ENCODE measurements at places on chromosomes 7 and 10.

- ATAC-seq, result no peak
These were observed 34.1 kb downstream of the PNLIPRP2 start for GRCh38 chr10:116654816-116655215.

DNA sequence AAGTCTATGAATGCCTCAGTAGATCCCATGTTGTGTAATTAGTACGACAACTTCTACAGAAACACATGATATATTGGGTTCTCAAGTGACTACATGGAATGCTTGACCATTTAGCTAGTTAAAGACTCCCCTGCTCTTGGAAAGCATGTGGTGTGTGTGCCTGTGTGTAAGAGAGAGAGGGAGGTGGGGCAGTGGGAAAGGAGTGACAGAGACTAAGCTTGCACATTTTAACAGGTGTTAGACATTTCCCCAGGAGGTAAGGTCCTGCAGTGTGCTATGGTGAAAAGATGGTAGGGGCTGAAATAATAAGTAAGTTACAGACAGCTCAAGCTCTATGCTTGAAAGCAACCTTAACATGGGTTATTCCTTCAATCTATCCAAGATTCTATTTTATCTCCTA lies 241.7 kb upstream of the GHITM start:
- ATAC-seq, result no peak

- ATAC-seq, result no peak
These were observed 157.8 kb downstream of the SNX10 start for GRCh38 chr7:26449175-26450165.

DNA sequence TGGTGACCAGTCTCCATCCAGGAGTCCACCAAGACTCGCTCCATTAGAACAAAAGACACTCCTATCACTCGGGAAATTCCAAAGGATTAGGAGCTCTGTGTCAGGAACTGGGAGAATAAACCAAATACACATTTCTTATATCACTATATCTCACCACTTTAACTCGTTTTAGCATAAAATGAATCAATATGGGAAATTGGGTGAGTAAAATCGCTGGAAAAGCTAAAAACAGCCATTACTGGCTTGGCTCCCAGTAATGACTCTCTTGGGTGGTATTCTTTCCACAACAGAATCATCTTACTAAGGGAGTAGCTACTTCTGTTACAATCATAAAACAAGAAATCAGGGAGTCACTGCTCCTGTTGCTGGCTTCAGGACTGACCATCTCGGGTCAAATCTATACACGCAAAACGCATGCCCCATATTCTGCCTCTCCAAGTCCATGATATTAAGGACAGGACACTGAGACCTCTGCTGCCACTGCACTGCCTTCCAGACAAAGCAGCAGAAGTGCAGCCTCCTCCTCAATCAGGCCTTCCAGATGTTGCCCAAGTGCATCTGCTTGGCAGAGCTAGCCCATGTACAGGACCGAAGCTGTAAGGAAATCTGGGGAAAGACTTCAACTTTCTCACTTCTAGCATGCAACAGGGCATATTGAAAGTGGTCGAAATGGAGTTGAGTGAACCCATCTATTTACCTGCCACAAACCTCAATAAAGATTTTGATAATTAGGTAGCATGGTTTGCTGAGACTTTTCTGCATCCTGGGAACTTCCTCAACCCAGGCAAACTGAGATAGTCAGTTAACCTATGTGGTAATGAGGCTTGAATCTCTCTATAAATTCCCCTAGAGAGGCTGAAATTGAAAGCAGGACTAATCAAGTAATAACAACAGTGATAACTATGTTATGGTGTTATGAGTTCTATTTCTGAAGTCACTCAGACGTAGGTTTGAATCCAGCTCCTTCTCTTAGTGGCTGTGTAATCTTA lies 14.4 kb upstream of the PANK1 start:
- ATAC-seq, result no peak

DNA sequence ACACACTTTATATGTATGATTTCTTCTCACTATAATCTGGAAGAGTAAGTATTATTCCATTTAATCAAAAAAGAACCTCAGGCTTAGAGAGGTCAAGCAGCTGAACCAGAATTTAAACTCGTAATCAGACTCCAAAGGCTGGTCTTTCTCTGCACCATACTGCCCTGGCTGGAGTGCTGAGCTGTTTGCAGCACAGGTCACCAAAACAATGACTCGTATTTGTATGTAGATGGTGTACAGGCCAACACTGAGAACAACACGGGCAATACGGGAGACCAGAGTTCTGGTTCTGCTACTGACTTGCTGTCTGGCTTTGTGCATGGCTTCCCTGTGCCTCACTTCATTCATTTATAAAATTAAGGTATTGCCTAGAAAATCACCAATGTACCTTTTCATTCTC lies 57.9 kb downstream of the CDCA7L start:
- ATAC-seq, result no peak

- ATAC-seq, result no peak
These were observed 14.1 kb downstream of the CXCL12 start for GRCh38 chr10:44370731-44371248.

GRCh38 chr10:123272171-123272570 lies 118.0 kb downstream of the BUB3 start:
- no peak for ATAC-seq

DNA sequence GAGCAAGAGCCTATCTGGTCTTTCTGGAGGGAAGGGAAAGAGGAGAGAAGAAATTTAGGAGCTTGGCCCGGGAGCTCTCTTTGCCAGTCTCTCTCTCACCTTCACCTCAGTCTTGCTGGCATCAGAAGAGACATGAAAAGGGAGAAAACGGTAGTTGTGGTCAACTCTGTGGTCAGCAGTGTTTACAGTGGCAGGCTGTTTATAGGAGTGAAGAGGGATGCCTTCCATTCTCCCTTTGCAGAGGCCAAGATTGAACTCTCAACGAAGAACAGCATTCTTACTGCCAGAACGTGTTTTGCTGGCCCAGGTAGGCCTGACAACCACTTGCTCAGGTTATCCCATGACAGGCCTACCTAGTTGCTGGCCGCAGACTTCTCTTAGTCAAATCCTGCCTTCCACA lies 133.3 kb downstream of the CCDC3 start:
- ATAC-seq, result no peak

GRCh38 chr7:3922175-3922635 lies 621.2 kb downstream of the SDK1 start:
- no peak for ATAC-seq

- no peak for ATAC-seq
These were observed 558.9 kb upstream of the MBL2 start for GRCh38 chr10:53331460-53331859.

DNA sequence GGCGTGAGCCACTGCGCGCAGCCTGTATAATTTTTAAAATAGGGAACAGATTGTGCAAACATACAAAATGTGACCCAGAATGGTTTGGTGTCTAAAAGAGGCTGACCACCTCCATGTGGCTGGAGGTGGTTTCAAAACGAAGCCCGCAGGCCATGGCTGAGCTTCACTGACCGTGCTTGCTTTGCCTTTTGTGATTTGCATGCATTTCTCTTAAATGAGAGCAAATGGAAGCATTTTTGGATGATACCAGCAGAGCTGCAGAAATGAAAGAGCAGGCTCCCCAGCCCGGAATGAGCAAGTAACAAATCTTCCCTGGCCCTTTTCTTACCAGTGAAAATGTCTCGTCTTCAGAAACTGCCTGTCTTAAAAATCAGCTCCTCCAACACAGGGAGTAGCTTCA lies 239.9 kb downstream of the CAMK1D start:
- ATAC-seq, result no peak

DNA sequence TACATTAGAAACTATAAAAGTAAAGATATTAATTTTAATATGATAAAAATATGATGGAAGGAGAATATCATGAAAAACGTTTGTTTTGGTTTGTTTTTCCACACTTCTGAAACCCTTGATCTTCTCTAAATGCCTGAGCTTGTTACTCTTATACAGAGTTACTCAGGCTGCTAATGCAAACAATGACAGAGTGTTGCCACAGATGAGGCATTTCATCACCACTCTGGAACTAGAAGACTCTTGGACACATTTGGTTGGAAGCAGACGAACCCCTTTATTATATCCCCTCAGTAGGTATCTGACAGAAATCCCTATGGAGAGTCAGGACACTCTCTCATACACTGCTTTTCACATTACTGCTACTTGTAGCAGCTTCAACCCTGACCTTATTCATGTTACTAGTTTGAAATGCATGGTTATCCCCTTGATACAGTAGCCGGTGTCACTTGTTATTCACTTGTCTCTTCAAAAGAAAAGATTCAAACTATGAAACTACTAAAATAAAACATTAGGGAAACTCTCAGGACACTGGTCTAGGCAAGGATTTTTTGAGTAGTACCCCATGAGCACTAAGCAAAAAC lies 66.9 kb downstream of the SEMA3C start:
- ATAC-seq, result no peak

- no peak for ATAC-seq
These were observed 55.9 kb downstream of the ETV1 start for GRCh38 chr7:13933536-13933935.

DNA sequence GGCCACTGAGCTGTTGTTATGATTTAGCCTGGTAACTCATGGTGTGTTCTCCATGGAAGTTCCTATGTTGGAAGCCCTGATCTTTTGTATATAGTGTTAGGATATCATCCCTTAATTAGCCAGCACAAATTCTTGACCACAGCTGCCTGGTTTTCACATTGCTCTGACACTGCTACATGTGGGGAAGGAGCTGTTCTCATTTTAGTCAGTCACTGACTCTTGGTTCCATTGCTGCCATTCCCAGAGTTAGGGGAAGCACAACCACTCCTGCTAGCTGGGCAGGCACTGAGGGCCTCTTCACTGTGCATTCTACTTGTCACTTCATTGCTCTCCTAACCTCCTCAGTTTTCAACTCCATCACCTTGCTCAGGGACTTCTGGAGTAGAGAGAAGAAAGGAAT lies 98.4 kb upstream of the GJD4 start:
- ATAC-seq, result no peak

DNA sequence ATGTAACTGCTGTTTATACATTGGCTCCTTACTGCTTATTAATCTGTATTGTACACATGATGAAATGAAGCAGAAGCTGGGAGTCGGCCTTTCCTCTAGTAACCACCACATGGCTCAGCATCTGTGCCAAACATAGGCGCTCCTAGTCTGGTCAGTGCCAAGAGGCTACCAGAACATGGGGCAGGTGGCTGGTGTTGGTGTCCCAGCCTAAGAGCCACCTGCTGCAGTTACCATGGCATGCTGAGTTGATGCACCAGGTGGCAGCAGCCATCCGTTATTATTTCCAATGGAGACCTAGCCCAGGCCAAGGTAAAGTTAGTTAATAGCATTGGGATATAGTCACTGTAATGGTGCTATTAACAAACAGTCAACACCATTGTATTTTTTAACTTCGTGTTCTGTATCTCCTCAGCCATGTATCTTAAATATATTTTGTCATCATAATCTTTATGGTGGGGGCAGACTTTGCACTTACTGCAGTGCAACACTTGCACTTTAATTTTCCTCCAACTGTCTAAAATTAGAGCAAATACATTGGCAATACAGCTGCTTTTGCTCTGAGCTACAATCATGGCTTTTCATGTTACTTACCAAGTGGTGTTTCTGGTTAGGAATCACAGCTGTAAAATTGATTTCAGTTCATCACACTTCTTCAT lies 33.1 kb downstream of the HBP1 start:
- ATAC-seq, result no peak

DNA sequence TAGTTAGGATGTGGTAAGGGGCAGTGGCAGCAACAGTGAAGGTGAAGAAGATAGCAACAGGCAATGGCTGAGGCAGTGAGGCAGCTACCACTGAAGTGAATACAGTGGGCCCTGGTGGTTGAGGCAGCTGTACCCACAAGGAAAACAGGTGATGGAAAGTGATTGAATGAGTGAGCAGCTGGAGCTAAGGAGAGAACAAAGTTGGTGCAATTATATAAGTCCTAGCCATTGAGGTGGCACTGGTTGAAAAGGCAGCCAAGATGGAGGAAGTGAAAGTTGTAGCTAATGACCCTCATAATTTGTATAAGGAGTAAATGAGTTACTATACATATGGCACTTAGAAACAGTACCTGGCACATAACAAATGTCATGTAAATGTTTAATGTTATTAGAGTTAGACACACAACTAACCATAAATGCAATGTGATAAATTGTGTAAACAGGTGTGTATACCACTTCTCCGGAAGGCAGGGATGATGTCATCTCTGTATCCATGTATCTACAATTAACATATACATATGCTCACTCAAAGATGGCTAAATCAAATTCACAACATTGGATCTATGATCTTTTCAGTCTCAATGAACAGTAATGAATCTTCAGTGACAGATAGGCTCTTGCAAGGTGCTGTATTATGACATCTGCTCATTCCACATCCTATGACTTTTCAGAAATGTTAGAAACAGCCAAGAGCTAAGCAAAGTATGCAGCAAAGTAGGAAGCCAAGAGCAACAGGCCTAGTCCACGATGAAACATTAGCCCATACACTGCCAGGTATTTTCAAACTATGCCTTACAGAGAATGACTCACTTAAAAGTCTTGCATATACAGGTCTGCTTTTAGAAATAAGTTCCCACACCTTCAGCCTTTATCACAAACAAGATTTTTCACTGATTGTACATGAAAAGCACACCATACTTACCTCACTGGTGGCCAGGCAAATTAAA lies 10.7 kb downstream of the XPNPEP1 start:
- ATAC-seq, result peak; percentile 92

- no peak for ATAC-seq
These were observed 3.5 kb upstream of the SCIN start for GRCh38 chr7:12567015-12567414.

- ATAC-seq, result no peak
These were observed 9.7 kb downstream of the ATP5MF start for GRCh38 chr7:99456288-99456687.

GRCh38 chr7:156257904-156258303 lies 382.7 kb upstream of the RNF32 start:
- ATAC-seq, result no peak

DNA sequence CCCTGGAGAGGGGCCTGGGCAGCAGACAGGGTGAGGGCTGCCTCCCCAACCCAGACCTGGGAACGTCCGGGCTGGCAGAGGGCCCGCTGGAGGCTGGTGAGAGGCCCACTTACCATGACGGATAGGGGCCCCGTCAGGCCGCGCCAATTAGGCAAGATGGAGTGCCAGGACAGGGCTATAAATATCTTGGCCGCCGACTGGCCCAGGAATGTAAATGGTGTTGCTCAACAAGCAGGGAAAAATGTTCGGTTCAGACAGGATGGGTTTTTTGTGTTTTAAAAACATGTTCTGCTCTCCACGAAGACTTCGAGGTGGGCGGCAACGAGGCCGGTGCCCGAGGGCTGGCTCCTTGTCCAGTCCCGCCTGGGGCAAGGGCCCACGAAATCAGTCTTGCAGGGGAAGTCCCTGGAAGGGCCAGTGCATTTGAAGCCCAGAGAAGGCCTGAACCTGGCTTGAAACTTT lies 35.8 kb upstream of the ELN start:
- ATAC-seq, result no peak

DNA sequence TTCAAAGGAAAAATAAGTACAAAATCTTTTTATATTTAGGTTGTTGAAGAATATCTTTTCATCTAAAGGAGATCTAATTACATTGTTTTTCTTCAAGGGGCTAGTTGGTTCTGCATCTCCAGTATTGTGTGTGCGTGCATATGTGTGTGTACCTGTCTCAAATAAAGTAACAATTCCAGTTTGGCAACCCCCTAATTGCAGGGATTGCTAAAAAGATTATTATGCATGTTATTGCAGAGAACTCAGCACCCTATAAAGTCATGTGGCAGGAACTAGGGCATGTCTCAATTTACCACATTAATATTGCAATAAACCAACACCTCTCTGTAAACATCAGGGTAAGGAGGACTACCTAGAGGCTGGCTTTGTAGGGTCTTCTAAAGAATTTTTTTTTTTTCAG lies 37.0 kb downstream of the MRPS33 start:
- ATAC-seq, result no peak

- no peak for ATAC-seq
These were observed 119.7 kb downstream of the FGFR2 start for GRCh38 chr10:121478556-121478955.

GRCh38 chr10:82397854-82398253 lies 522.9 kb downstream of the NRG3 start:
- no peak for ATAC-seq

All from stimulated activated memory B cell treated with anti-CD40 and anti-IgM and Interleukin-4, amounts not matched to agents 10 μg/mL and 1 μg/mL and 100 μg/mL, for 72 hours (primary cell).